LHCN-M2 (cell line): ENCODE measurements at places on chromosomes 2 and 18.

- DNase-seq, result no peak
These were observed 21.9 kb downstream of the APCDD1 start for GRCh38 chr18:10476338-10476791.

GRCh38 chr2:136016836-136017235, 31.4 kb upstream of the DARS1 start:
- DNase-seq, result no peak

GRCh38 chr2:37632310-37632709, 39.1 kb downstream of the CDC42EP3 start:
- no peak for DNase-seq

DNA sequence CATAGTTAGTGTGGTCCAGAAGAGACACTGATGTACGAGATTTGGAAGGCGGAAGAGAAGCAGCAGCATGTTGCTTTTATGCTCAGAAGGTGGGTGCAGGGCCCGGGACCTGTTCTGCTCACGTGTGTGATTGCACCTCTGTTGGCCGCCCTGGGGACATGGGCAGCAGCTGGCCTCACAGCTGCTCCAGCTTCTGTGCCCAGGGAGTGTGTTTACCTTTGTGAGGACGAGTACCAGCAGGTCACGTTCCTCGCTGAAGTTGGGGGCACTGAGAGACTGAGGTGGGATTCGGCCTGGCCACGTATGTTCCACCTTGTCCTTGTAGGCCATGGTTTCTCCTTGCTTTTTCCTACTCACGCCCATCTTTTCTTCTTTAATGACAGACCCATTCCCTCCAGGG, 86.3 kb downstream of the PMAIP1 start:
- DNase-seq, result no peak

GRCh38 chr2:60333264-60333663, 220.2 kb downstream of the BCL11A start:
- no peak for DNase-seq

- no peak for DNase-seq
These were observed 56.3 kb upstream of the UPP2 start for GRCh38 chr2:158045362-158045761.

- no peak for DNase-seq
These were observed 37.4 kb upstream of the GPC1 start for GRCh38 chr2:240397924-240398645.

GRCh38 chr2:55585451-55586080, 31.9 kb downstream of the PPP4R3B start:
- DNase-seq, result peak; percentile 81

DNA sequence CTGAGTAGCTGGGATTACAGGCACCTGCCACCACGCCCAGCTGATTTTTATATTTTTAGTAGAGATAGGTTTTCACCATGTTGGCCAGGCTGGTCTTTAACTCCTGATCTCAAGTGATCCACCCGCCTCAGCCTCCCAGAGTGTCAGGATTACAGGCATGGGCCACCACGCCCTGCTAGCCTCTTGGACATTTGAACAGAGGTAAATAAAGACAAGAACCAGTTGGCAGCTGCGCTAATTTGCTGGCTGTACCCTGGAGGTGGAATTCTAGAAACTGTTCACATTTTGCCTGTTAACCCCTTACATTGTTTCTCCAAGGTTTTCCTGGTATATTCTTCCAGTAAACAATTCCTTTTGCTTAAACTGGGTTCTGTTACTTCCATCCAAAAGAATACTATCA, 132.9 kb downstream of the CDH2 start:
- DNase-seq, result no peak

DNA sequence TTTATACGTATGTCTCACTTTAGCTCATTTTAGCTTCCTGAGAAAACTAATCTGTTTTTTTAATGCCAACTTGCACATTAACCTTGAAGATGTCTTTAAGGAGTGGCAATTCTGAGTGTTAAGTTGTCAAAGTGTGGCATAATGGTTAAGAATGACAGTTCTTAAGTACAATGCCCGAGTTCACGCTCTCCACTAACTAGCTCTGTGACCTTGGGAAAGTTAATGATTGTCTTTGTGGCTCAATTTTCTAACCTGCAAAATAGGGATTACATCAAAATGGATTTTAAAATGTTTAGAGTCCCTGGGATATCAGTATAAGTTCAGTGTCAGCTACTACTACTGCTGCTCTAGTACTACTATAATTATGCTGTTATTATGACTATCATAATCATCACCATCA, 409.7 kb downstream of the SOCS6 start:
- DNase-seq, result no peak

GRCh38 chr2:143148011-143148410, 18.8 kb downstream of the ARHGAP15 start:
- no peak for DNase-seq

GRCh38 chr2:68115965-68116364, 41.7 kb upstream of the PNO1 start:
- DNase-seq, result no peak

- DNase-seq, result no peak
These were observed 63.1 kb downstream of the ANKRD12 start for GRCh38 chr18:9199681-9200080.

DNA sequence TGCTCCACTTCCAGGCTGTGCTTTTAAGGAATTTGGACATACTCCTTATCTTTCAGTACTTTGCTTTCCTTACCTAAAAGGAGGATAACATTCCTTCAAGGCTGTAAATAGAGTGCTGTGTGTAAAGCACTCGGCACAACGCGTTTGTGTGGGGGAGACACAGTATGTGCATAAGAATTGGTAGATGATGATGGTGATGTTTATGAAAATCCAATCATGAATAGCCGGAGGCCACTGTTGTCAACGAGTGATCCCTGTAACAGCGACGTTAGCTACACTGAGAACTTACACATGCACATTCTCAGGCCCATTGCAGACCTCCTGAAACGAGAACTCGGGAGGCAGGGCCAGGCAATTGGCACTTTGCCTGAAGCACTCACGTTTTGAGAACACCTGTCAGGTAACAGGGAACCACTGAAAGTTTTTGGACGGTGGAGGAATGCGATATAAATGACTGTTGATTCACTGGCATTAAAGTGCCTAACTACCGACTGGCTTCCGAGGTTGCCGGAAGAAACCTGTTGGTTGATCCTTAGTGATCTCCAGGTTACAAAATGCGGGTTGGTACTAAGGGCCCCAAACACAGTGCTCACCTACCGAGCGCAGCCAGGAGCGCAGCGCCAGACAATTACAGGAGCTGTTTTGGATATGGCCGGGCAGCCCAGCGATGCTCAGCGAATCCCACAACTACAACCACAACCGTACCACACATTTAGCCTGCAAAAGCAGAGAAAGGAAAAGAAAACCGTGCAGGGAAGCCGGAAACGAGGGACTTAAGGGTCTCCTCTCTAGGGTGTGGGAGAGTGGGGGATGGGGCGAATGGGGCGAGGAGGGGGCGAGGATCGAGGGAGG, 1.0 kb upstream of the MAP4K4 start:
- no peak for DNase-seq

GRCh38 chr2:154049561-154049960, 177.8 kb downstream of the GALNT13 start:
- no peak for DNase-seq

DNA sequence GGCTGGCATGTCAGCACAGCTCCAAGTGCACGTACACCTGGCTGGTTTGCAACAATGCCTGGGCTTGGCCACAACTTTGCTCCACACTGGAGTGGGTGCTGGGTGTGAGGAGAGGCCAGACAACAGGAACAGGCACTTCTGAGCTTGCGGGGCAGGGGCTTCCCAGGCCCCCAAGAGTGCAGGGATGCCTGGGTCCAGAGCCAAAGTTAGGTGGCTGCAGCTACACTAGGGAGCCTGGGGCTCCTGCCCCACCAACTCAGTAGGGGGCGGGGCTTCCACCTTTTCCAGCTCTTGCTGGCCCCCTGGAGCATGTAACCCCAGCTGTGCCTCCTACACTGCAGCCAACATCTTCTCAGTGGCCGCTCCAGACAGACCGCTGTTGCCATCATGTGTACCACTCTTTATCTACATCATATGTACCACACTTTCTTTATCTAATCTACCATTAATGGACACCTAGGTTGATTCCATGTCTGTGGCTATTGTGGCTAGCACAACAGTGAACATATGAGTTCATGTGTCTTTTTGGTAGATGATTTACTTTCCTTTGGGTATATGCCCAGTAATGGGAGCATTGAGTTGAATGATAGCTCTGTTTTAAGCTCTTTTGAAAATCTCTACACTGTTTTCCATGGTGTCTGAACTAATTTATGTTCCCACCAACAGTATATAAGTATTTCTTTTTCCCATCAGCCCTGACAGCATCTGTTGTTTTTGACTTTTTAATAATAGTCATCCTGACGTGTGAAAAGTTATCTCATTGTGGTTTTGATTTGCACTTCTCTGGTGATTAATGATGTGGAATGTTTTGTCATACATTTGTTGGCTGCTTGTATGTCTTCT, 87.9 kb downstream of the ZNF804A start:
- DNase-seq, result no peak

GRCh38 chr2:236988690-236989624, 96.7 kb upstream of the COPS8 start:
- no peak for DNase-seq

GRCh38 chr2:102396012-102396411, 26.9 kb upstream of the IL18RAP start:
- DNase-seq, result no peak

DNA sequence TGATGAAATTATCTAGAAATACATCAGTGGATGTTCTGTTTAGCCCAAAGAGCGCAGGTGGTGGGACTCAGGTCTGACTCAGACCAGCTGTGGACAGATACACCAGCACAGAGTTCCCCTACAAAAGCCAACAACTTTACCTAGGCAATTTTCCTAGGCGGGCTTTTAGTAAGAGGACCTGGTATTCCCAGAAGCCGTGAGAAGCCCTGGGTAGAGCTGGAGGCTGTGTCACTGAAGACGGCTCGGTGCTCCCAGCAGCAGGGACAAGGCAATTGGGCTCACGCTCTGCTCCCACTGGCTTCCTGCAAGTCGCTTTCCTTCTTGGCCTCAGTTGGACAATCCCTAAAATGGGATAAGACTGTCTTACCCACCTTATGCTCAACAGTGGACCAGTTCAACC, 41.1 kb downstream of the TPO start:
- no peak for DNase-seq

DNA sequence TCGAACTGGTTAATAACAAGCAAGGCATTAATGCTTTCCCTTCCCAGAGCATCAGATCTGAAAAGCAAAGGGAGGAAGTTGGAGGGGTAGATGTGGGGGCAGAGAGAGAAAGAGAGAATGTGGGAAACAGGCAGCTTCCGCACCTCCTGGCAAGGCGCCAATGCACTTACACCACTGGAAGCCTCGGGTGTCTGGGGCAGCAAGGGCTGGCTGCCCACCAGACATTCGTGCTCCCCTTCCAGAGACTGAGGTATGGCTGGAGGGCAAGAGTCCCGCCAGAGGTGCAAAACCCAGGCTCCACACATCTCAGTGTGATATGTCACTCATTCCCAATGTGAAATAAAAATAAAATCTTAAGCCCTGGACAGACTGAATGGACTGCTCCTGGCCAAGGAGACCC, 46.4 kb downstream of the TEX51 start:
- no peak for DNase-seq

- DNase-seq, result no peak
These were observed 140.8 kb upstream of the SETBP1 start for GRCh38 chr18:44539926-44540325.
